ENCODE measurements at places on chromosomes 3 and 15.

DNA sequence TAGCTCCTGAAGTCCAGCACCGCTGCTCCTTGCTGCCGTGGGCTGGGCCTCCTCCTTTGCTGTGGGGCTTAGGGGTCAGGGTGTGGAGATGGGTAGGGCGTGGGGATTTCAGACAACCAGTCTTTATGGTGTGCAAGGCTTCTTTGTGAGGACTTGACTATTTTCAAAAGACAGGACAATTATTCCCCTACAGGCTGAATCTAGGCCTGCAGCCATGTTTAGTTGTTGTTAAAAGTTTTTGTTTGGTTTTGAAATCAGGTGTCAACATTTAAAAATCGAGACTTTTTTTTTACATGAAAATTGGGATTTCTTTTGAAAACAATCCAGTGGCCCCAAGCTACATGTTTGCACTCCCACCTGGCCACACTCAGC, 10.6 kb downstream of the RPL32 start:
- H3K4me3 ChIP-seq: no peak overlapping the region
- no peaks in the 10 kb centered on the region for H3K36me3 ChIP-seq
- DNase-seq: no peak
- no peaks in the 10 kb centered on the region for H3K27me3 ChIP-seq
- H3K4me1 ChIP-seq: no peaks in the 10 kb centered on the region

DNA sequence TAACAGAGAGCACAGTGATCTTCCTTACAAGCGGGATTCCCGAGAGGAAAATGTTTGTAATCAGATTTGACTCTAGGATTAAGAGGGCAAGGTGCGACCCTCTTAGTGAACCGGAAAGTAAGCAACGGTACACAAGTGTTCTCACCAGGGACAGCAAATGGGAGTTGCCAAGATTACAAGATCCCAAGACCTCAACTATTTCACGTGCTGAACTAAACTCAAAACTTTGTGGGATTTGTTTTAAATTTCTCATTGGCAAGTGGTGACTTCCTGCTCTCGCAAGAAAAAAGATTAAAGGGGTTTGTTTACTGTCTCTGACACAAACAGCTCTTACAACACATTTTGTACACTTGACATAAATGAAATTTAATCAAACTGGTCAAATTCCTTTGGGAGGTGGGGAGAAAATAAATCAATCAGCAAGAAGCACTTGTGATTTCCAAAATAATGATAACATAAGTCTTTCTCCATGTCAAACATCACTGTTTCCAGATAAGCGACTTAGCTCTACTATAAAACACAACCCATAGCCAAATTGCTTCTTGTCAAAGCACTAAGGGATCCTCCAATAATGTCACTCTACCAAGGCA, 2.2 kb upstream of the PGPEP1L start:
- no peak overlapping the region for H3K27ac ChIP-seq
- no peaks in the 10 kb centered on the region for H3K4me1 ChIP-seq
- H3K36me3 ChIP-seq: no peaks in the 10 kb centered on the region
- H3K27me3 ChIP-seq: no peaks in the 10 kb centered on the region

DNA sequence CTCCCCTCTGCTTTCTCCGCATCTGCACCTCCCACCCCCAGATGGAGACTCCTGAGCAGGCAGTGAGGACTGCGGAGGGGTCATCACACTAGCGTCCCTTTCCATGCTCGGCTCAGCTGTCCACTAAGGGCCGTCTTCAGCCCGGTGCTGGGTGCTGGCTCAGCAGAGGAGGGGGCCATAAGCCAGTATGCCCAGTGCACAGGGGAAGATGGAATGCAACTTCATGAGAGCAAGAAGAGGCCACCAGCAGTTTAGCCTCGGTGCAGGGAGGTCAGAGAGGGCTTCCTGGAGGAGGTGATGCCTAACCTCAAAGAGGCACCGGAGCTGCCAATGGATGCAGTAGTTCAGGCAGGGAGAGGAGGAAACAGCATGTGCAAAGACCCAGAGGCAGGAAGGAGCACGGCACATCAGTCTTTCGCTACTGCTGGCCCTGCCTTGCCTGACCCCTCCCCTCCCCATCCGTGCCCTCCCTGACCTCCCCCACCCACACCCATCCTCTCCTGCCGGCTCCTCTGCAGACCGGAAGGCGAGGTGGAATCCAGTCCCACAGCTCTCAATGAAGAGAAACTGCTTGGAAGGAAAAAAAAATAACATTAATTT, 15.2 kb upstream of the PLXND1 start:
- H3K36me3 ChIP-seq: no peaks in the 10 kb centered on the region
- no peak overlapping the region for H3K4me3 ChIP-seq
- DNase-seq: no peak
- no peaks in the 10 kb centered on the region for H3K27me3 ChIP-seq

- no peak for DNase-seq
- H3K27ac ChIP-seq: no peak overlapping the region
- peaks cover 3% of the 10 kb centered on the region for H3K4me1 ChIP-seq
- no peak overlapping the region for H3K4me3 ChIP-seq
- H3K27me3 ChIP-seq: no peaks in the 10 kb centered on the region
These were observed 24.9 kb downstream of the ERC2 start for GRCh38 chr3:56443372-56443771.

DNA sequence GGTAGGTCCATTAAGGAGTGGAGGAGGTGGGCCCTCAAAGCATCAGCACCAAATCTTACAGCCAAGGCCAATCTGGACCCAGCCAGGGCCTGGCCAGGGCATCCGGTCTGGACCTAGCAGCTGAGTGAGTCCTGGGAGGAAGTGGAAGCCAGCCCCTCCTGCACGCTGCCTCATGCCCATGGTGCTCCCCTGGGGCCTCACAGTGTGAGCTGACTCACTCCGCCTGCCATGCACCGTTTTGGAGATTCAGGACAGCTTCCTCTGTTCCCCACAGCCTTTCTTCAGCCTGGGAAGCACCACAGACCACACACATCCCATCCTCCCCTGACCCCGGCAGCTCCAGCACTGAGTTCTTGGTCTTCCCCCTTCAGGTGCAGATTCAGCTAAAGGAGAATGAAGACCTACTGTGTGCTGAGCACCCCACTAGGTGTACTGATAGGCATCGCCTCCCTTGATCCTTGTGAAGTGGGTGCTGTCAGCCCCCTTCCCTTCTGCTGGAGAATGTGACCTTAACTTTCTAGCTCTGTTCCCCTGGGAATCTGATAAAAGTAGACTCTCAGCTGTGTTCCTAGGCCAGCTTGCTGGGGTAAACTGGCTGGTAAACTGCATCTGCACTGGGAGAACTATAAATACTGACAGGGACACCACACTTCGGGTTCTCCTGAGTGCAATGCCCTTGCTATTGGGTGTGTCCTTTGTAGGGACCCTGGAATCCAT, 36.8 kb upstream of the SEC13 start:
- no peaks in the 10 kb centered on the region for H3K4me1 ChIP-seq
- no peak for DNase-seq
- no peaks in the 10 kb centered on the region for H3K27me3 ChIP-seq
- H3K27ac ChIP-seq: no peak overlapping the region

GRCh38 chr15:59976480-59977271, 27.4 kb upstream of the FOXB1 start:
- no peak overlapping the region for H3K4me3 ChIP-seq
- DNase-seq: no peak
- no peaks in the 10 kb centered on the region for H3K36me3 ChIP-seq
